Bone marrow (tissue), 2 donors: ENCODE measurements at places on chromosomes 2 and 18.

- DNase-seq: no peak
Measured at GRCh38 chr2:14567561-14567960, 65.0 kb upstream of the LRATD1 start.

- no peak for DNase-seq
Measured at GRCh38 chr2:179518830-179519229, 254.2 kb upstream of the SESTD1 start.

DNA sequence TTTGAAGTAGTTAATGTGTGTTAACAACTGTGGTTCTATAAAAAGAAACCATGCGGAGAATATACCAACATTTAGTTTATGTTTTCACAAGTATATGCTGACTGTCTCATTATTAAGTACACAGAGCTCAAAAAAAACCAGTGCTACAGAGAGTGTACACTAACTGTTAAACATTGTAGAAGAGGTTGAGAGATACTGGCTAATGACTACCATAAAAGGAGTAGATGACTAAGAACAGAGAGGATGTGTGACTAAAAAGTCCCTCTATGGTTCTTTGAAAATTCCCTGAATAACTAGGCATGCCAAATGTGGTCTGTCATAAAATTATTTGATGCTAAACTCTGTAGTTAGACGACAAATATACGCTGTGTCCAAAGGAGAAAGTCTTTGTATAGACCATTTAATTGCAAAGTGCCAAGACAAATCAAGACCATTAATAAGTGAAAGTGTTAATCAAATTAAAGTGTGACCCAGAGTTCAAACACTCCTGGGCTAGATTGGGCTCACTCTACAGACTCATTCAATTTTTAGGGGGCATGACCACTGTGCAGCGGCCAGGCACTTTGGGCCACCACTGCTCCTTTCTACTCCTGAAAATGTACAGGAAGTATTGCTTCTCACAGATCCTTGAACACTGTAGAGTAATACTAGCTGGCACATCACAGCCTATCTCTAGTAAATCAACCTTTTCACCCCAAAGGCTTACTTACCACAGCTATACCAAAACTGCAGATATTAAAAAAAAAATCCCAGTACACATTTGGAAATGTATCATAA is 45.1 kb upstream of the SERTAD2 start:
- DNase-seq: no peak

DNA sequence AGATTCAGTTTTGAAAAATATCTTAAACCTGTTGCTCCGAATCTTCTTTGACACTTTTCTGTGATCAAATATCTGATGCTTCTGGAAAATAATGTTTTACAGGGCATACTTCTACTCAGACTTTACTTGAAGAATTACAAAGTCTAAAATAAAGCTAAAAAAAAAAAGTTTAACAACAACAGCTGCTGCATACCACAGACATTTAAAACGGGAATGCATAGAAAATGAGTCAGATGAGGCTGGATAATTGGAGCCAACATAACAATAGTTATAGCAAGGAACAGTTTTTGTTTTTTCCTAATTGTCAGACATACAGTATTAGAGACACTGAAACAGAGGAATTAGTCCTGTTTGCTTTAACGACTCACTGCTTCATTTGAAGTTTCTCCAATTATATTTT is 1090.2 kb downstream of the SUCLG1 start:
- DNase-seq: no peak

GRCh38 chr2:207473049-207473930 is 56.5 kb upstream of the CREB1 start:
- no peak for DNase-seq

DNA sequence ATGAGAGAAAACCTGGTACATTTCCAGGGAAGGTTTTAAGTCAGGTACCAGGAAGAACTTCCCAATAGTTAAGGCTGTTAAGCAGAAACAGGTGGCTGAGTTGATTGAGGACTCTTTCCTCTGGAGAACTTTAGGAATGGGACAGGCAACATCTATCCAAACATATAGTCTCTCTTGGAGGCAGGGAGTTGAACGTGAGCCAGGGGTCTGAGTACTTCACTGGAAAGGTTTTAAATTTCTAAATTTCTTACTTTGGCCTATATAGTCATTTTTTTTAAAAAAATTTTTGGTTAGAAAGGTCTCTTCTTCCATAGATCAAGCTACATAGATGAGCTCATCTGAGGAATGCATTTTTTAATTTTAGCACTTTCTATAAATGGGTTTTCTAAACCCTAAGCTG is 261.4 kb upstream of the TCF4 start:
- DNase-seq: no peak

- DNase-seq: no peak
Measured at GRCh38 chr18:75502286-75502685, 74.8 kb upstream of the SMIM21 start.

DNA sequence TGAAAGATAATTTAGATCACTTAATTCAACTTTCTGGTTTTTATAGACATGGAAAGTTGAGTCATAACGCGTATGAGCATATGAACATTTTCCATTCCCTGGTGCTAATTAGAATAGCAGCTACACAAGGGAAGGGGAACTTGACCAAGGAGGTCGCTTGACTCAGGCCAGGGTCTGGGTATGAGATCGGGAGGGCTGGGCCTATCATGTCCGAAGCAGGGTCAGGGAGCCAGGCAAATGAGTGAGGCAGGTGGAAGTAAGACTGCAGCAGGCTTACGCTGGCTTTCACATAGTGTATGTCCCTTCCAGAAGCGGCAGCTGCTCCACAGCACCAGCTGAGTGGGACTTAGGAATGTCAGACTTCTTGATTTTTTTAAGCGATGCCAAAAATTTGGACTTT is 14.7 kb downstream of the RALB start:
- no peak for DNase-seq

GRCh38 chr2:107064750-107065149 is 178.8 kb upstream of the ST6GAL2 start:
- DNase-seq: no peak

- DNase-seq: no peak
Measured at GRCh38 chr18:77551055-77551454, 301.4 kb downstream of the GALR1 start.

- DNase-seq: no peak
Measured at GRCh38 chr18:32040936-32041335, 22.3 kb downstream of the RNF125 start.
